H9 (cell line): ENCODE measurements at places on chromosomes 12 and 14.
A peak's percentile ranks its signal among the peaks of the same experiment; 100 is the strongest.

- DNase-seq, result peak; percentile 46
These were observed 4.2 kb upstream of the SLC8A3 start for GRCh38 chr14:70192915-70193314.

GRCh38 chr12:53097564-53098353 lies at the start of gene IGFBP6:
Gene IGFBP6, plus strand, starts transcription at chr12:53097667. Its CDS starts 51 bp downstream, at chr12:53097718.
- peak; percentile 73 for DNase-seq

DNA sequence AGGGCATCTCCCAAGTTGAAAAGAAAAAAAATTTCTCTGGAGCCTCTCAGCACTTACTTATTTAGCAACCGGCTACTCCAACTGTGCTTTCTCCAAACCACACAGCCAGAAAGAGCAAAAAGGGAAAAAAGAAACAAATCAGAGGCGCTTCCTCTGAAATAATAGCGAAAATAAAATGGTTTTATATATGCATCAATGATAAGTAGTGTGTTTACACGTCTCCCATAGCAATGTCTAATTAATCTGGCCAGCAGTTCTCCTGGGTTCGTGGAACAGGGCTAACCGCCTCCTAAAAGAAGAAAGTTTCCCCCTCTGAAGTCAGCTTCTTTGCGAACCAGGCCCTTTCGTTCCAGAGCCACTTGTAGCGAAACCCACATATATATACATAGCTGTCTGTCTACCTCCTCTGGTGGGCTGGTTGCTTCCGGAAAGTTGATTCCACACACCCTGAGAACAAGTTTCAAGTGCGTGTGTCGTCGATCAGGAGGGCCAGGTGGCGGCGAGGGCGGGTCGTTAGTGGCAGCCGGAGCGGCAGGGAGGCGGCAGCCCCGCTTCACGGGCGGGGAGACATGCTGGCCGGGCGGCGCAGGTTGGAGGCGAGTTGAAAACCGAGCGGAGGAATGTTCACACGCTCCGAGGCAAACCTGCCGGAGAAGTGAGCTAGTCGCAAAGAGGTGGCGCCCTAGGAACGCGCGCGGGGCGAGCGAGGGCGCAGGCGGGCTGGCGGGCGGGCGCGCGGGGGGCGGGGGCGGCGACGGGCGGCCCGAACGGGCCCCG lies 2.7 kb downstream of the PTHLH start:
- DNase-seq, result peak; percentile 84

GRCh38 chr14:54438703-54439102 lies 2.5 kb downstream of the CNIH1 start:
- no peak for DNase-seq

- no peak for DNase-seq
These were observed 39.9 kb upstream of the TMCC3 start for GRCh38 chr12:94690198-94690771.

DNA sequence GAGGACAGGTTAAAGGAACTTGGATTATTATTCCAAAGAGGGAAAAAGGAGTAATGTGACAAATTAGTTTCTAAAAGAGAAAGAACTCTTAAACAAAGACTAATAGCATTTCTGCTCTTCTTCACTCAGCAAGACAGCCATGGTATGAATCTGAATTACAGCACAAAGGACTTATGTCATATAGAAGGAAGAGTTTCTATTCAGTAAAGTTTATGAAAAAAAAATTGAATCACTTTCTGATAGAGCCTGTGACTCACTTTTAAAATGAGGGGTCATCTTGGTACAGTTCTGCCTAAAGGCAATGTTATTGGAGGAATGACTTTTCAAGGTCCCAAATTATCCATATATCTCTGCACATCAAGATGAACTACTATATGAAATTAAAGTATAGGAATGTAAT lies 101.7 kb downstream of the DUSP6 start:
- no peak for DNase-seq

- no peak for DNase-seq
These were observed 201.3 kb downstream of the PCNX1 start for GRCh38 chr14:71108398-71109119.

- no peak for DNase-seq
These were observed 10.8 kb downstream of the SETD1B start for GRCh38 chr12:121814429-121815119.

GRCh38 chr14:34951286-34951685 lies 31.5 kb upstream of the SRP54 start:
- DNase-seq, result no peak

- DNase-seq, result no peak
These were observed 29.2 kb downstream of the PITPNM2 start for GRCh38 chr12:123121670-123122069.

- DNase-seq, result no peak
These were observed 64.8 kb upstream of the E2F7 start for GRCh38 chr12:77130193-77130592.

GRCh38 chr12:6827982-6828780 lies at the start of gene P3H3:
Gene P3H3, plus strand, starts transcription at chr12:6828407. Its CDS starts 34 bp downstream, at chr12:6828441.
- DNase-seq, result peak; percentile 73

DNA sequence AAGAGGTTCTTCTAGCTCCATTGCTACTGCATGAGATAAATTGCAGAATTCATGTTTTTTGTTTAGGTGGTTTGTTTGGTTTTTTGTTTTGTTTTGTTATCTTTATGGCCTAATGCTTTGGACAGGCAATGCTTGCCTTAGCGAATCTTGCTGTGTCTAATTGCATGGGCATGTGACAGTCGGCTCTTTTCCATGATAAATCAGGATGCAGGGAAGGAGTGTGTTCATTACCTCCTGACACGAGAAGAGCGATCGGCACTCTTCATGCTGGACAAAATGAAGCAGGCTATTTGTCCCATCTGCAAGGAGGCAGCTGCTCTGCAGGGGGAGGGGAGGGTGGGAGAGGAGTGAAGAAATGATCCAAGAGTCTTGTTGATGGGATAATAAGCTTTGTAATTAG lies 6.5 kb downstream of the CCDC60 start:
- DNase-seq, result no peak

GRCh38 chr12:123041042-123041531 lies 60.6 kb downstream of the ARL6IP4 start:
- DNase-seq, result no peak

DNA sequence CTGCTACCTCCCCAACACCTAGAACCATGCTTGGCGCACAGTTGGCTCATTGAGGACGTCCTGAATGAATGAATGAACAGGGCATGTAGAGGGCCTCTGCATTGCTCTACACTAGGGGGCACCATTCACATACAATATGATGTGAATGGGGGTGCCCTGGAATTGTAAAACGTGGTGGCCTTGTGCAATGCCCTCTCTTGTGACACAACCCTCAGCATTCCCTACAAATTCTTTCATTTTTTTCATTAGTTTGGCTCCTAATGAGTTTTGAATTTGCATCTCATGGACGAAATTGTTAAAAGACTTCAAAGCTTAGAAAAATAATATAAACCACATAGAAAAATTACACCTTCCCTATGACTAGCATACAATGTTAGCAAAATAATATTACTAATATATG lies 2.3 kb upstream of the DIO2 start:
- DNase-seq, result peak; percentile 70

GRCh38 chr12:7142056-7142644 lies 12.0 kb downstream of the CLSTN3 start:
- DNase-seq, result peak; percentile 81

DNA sequence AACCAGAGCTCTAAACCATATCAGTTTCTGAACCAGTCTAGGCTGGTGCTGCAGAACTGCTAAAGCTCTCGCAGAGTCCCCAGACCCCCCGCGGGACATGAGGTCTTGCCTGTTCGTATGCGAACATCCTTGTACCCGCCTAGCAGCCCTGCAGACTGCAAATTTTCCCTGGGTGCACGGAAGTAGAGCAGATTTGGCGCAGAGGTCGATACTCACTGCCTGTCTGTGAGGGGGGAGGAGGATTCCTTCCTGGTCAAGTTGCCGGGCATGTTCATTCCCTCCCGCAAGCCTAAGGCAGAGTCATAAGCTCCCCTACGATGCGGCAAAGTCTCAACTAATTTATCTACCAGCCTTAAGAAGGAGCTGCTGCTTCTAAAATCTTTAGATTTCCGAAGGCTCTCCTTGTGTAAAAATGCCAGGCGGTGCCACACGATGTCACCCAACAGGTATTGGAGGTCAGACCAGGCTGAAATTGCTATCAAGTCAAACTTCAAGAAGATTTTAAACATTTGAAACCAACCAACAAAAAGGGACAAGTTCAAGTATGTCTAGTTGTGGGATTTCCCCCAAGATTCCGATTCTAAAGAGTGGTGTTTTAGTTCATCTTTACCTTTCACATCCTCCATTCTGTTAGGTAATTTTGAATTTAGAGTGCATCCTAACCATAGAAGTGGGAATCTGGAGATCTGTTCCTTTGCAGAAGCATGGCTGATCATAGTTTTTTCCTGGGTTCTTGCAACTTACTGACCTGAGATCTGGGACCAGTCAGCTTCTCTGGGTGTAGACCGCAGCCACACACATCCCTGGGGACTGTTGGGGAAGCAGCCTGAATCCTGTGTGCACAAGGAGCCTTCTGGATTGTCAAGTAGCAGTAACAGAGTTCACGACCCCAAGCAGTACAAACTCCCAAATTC lies 1.6 kb upstream of the PAX9 start:
- no peak for DNase-seq

GRCh38 chr12:25190793-25191192 lies 4.2 kb downstream of the DNAI7 start:
- DNase-seq, result no peak

GRCh38 chr14:53327716-53328115 lies 174.6 kb upstream of the DDHD1 start:
- no peak for DNase-seq

DNA sequence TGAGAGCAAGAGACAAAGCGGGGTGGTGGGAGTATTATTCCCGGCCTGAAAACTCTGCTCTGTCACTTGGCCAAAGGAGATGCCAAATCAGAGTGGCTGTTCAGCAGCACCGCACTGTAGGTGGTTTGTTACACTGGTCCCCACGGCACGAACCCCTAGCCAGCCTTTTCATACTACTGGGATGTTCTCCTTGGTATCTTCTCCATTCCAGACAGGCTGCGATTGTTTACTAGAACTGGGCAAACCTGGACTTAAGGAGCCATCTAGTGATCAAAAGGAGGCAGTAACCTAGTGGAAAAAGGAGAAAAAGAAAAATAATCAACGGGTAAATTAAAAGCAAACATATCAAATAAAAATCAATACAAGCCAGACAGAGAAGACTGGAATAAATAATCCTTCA lies 58.9 kb upstream of the TMTC2 start:
- DNase-seq, result peak; percentile 46

- DNase-seq, result no peak
These were observed 114.7 kb upstream of the C14orf180 start for GRCh38 chr14:104464907-104465306.

DNA sequence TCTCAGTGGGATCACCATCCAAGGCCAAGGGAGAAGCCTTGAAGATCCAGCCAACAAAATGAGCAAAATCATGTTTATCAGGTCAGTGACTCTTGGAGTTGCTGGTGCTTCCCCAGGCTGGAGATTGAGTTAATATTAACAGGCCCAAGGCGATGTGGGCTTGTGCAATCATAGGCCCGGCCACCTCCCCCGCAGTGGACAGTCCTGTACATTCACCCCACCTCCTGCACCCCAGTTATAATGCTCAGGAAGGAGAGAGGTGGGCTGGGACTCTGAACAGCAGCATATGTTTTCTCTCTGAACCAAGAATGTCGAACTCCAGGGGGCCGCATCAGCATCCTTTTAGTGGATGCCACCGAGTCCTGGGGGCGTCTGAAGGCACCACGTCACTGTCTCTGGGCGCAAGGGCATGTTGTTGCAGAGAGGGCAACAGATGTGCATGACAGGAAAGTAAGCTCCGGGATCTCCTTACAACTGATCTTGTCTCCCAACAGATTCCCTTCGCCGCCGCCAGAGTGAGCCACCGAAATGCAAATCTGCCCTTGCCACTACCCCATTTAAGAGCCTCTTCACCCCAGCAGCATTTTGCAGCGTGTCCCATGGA lies 32.2 kb upstream of the SERPINA6 start:
- DNase-seq, result peak; percentile 71
